ENCODE measurements at places on chromosomes 4 and X. TPM values are rescaled to one million over a fixed set of nuclear protein-coding genes. Genes with fewer than 3 reads are reported as not detected.

- DNase-seq = no peak
These were observed 284.9 kb downstream of the PCDH7 start for GRCh38 chr4:31005037-31005436.

The PROM1 gene
- total RNA-seq = 15.0 TPM

DNA sequence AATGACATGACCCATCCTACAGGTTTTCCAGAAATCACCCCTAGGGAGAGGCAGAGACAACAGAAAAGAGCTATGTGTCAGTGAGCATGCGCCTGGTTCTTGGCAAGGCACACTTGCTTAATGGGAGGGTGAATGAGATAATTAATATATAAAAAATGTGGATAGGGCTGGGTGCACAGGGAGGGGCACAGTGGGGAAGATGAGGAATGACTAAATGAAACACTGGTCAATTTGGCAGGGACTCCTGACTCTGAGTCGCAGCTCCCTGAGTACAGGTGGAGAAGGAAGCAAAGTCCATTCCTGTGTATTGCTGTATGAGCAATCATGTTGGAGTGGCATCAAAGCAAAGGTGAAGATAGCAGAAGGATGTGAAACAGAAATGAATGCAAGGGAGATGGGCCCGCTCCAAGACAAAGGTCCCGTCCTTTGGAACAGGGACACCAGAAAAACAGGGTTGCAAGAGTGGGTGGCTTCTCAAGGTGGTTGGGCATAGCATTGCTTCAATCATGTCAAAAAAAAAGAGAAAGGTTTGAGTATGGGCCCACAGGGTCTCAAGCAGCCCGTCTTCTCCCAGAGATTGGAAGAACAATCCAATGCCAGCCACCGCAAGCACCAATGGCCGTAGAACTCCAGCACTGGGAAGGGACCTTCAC is 278.4 kb upstream of the AGTR2 start:
- DNase-seq = no peak

DNA sequence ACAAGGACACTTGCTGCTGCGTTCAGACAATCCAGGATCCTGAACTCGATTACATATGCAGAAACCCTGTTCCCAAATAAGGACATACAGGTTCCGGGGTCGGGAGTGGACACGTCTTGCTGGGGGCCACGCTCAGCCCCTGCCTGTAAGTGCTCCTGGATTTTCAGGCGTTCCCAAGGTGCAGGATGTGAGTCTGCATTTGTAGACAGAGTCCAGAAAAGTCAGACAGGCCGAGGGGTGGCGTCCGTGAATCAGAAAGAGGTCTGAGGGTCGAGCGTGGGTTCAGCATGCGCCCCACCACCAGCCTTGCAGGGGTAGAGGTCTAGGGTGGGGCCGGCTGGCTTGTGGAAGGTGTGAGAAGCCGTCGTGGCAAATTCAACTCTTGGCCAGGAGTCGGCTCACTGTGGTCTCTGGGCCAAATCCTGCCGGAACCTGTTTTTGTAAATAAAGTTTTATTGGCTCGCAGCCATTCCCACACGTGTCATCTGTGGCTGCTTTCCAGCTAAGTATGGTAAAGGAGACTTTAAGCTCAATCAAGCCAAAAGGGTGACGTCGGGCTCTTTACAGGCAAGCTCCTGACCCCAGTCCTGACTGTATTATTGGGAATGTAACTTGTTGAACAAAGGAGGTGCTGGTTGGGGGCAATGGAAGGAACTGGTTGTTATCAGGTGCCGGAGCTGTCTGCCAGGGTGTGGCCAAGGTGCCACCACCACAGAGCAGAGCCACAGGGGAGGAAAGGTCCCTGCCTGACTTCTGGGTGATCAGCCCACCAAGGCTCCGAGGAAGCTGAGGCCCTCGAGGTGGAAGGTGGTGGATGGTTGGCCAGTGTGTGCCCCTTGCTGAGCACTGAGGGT is 7.4 kb downstream of the DOK7 start:
- DNase-seq = no peak

The OPN1MW2 gene
- total RNA-seq = not detected

DNA sequence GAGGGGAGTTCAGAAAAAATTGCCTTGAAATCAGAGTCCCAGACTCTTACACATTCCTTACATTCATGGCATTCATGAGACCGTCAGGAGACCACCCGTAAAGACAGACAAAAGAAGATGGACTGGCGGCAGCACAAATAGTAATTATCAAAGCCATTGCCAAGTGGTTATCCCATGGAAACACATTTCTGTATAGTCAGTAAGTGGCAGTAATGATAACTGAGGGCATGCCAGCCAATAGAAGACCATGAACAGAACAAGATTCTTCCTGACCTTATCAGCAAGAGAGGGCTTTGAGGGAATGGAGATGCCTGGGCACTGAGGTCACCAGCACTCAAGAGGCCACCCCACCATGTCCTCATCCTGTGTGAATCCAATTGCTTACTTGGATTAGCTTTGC is 121.7 kb upstream of the HCCS start:
- DNase-seq = no peak

The APLN gene
- 8.8 TPM for total RNA-seq

DNA sequence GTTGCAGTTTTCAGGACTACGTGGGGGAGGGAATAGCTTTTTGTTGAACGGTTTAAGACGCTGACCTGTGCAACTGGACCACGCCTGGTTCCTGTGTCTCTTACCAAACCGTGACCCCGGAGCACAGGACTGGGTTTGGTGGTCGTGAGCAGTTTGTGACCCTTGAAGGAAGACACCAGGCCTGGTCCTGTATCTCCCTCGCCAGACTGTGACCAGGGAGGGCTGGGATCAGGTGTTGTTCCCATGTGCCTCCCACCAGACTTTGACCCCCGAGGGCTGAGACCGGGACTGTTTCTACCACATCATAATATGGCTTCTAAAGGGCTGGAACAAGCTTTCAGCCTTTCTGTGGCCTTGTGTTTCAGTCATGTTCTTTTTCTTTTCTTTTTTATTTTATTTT is 683 bp downstream of the EBP start:
- DNase-seq = no peak
